ENCODE measurements at places on chromosomes 2 and 18.

DNA sequence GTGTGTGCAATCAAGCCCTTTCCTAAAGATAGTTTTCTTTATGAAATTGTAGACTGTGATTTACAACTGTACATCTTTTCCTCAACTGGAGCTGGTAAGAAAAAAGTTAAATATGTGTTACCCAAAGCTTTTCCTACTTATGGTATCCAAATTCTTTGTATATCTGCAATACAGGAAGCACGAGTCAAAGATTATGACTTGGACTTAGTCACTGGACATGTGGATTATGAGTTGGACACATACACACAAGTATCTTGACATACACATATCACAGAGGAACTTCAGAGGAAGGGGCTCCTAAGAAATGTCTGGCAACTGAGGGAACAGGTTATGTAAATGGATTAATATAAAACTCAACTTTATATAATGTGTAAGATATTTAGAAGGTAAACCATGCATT lies 35.2 kb downstream of the PRELID3A start:
- no peak for DNase-seq

GRCh38 chr2:121355488-121355887 lies 70.5 kb upstream of the TFCP2L1 start:
- peak; percentile 45 for DNase-seq

- no peak for DNase-seq
Observed at GRCh38 chr2:231546014-231546715, 15.9 kb upstream of the NMUR1 start.

DNA sequence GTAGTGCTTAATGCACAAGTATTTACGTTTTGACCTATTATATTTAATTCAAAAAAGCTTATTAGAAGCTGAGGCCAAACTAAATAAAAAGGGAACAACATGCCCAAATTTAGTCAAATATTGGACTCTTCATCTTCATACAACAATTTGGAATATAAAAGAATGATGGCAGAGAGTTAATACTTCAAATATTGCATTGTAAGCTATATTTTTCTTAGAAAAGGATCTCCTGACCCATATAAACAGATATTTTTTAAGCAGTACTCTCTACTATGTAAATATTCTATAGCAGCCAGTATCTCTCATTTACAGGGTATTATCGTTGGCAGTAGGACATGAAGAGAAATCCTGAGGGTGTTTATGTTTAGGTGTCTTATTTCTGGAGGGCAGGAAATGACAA lies 531.2 kb downstream of the NYAP2 start:
- no peak for DNase-seq

GRCh38 chr2:21461754-21462240 lies 338.0 kb downstream of the TDRD15 start:
- no peak for DNase-seq

DNA sequence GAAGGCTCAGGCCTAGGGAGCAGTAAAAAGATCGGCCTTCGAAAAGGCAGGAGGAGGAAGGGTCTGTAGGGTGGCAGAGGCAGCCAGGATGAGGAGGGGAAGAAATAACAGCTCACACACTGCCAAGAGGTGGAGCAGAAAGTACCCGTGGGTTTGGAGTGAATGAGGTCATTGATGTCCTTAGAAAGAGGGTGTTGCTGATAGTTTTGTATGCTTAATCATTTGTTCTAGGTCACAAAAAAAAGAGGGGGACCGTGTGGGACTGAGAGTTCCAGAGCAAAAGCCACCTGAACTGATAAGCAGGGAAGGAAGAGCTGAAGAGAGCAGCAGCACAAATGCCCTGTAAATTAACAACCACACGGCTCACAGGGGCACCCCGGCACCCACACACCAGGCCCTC lies 140.4 kb downstream of the FAM161A start:
- no peak for DNase-seq

DNA sequence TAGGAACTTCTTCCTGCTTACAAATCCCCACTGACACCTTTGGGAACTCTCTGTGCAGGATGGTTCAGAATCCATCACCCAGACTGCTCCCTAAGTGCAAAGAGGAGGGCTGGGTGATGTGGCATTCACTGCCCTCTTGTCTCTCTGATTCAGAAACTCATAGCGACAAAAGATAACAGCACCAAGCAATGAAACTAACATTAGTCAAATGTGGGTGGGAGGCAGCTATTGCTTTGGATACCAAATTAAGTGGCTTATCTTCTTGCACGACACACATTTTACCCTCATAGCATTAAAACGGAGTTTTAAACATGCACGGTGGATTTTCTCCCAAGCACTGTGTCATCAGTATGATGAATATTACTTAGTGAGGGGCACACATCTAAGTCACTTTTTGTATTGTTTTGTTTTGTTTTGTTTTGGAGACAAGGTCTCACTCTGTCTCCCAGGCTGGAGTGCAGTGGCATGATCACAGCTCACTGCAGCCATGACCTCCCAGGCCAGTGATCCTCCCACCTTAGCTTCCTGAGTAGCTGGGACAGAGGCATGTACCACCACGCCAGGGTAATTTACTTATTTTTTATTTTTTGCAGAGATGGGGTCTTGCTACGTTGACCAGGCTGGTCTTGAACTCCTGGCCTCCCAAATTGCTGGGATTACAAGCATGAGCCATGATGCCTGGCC lies 40.9 kb upstream of the NEB start:
- no peak for DNase-seq

DNA sequence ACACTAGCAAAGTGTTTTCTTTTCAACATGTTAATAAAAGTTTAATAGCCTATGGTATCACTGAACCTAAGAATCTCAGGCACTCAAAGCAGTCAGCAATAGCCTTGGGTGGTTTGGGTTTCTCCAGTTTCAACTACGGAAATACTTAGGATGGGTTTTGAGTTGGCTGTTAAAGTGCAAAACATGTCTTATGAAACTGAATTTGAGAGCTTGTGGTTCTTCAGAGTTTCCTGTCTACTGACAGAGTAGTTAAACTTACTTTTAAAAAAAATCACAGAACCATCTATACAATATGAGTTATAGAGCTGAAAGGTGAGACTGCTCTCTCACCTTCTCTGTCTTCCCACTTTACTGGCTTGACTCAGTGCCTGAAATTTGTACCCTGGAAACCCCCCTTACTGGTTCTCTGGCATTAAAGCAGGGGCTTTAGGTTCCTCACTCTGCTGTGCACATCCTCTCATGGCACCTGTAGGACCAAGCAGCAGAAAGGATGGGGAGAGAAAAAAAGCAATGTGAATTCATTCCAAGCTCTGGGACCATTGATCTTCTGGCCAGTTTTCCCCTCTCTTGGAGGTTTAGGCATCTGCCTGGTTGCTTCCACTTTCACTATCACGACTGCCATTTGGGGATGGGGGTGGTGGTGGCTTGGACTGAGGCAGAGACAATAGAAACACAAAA lies 18.1 kb downstream of the CCDC141 start:
- DNase-seq: no peak

DNA sequence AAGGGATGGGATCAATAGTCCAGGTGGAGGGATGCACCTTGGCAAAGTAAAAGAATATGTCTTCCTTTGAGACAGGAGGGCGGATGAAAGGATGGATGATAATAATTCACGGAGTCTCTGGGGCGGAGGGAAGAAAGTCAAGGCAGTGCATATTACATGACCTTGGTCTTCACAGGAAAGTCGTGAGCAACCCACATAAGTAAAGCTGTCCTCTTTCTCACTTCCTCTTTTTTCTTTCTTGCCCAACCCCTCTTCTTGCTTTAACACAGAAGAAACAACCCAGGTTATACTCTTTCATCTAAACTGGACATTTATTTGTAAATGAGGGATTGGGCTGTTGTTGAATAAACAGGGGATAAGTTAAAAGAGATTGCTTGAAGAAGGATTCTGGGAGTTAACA lies 168.7 kb upstream of the SKOR2 start:
- no peak for DNase-seq

DNA sequence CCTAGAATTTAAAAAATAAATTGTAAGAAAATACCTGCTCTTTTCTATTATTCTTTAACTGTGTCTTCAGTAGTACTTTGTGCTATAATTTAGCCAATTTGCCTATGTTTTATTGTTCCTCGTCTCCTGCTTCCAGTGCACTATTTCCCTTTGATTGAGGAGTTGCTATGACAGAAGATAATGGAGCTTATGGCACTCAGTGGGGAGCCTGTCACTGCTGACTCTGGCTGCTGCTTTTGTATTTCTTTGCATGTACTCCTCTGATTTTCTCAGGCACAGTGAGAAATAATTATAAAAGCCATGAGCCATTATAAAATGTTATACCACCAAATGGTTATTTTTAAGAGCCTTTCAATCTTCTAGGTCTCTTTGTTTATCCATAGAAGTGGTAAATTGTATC lies 1310.8 kb upstream of the SLC39A10 start:
- DNase-seq: peak; percentile 38

DNA sequence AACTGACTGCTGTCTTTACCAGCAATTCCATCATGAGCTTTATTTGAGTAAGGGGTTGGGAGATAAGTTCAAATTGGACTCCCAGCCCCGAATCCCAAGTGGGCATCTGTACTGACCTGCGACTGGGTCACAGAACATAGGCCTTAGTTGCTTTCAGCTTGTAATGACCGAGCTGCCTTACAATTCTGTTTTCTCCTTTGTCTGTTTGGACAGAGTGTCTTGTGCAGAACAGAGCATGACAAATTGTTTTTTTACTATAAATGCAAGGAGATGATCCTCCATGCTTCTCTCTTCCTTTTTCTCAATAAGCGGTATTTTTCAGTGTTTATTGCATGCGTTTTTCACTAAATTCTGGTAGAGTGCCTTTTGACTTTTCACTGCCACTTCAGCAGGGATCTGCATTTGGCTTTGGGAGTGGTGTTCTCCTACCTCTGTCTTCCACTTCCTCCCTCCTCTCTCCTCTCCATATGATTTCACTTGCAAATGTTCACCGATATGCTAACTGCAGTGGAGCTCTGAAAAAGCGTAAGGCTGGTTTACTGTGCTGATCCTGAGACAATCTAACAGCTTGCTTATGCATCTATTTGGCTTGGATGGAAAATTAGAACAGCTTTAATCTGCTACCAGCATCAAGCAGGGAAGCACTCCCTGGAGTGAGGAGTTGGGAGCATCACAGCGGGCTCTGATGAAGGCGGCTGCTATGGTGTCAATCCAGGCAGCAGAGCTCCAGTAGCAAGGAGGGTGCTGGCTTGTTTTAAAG lies 158.8 kb upstream of the SMIM21 start:
- DNase-seq: no peak

GRCh38 chr2:151713291-151713903 lies 20.9 kb downstream of the NEB start:
- no peak for DNase-seq

DNA sequence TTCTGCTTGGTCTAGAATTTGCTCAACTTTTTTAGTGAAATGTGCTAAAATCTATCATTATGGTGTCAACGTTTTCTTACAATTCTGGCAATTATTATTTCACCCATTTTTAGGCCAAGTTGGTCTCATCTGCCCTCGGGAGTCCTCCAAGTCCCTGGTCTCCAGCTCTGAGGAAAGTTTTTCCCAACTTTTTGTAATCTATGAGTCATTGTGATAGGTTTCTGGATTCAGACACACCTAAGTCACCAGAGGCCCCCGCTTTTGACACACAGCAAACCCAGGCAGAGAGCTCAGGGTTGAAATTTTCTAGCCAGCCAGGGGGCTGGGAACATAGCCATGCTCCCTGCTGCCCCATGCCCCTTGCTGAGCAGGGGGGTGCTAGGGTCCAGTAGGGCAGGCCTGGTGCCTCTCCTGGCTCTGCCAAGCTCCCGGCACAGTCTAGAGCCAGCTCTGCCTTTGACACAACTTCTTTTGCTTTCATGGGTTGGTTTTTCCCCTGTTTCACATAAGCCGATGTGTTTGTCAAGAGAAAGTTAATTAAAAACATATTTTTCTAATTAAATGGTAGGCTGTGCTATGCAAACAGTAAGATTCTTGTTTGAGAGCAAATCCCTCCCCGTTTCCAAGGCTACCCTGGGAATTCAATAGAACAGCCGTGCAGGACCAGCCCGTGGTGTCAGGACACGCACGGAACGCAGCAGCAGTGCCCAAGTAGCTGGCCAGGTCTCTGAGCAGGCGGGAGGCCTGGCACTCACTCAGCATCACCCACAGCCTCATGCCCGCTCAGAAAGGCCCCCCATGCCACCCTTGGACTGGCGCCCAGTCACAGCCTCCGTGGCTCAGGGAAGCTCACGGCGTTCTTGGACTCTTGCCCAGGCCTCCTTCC lies 25.5 kb upstream of the SNED1 start:
- peak; percentile 14 for DNase-seq

- DNase-seq: peak; percentile 26
Observed at GRCh38 chr2:6881046-6881445, 3.5 kb downstream of the RSAD2 start.

- no peak for DNase-seq
Observed at GRCh38 chr2:218407717-218408116, 8.0 kb downstream of the CTDSP1 start.

- no peak for DNase-seq
Observed at GRCh38 chr2:104597942-104598341, 256.0 kb upstream of the POU3F3 start.

GRCh38 chr2:141766225-141766624 lies 364.6 kb downstream of the LRP1B start:
- no peak for DNase-seq

DNA sequence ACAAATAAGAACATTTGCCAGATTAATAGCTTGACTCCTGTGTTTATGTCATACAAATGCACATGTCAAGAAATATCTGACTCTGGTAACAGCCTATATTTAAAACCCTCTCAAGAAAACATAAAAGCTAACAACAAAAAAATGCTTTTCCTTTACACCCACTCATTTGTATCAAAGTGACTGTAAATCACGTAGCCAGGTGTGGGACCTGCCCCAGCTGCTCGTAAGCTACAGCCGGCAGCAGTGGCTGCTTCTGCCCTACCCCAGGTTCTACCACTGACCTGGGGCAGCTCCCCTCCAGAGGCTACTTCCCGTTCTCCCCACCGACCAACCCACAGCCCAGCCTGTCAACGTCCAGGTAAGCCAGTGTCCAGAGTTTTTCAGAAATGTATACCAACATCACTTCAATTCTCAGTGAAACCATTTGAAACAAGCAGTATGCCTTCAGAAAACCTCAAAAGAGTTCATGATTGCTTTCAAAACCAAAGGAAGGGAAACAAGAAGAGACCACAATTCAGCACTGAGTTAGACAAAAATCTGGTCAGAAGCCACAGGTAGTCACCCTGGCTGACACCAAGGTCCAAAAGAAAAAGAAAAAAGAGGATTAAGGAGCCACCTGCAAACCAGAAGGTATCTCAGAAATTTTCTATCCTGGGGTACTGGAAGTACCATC lies 40.4 kb downstream of the KIDINS220 start:
- no peak for DNase-seq

GRCh38 chr18:27014841-27015240 lies 149.3 kb upstream of the AQP4 start:
- no peak for DNase-seq

DNA sequence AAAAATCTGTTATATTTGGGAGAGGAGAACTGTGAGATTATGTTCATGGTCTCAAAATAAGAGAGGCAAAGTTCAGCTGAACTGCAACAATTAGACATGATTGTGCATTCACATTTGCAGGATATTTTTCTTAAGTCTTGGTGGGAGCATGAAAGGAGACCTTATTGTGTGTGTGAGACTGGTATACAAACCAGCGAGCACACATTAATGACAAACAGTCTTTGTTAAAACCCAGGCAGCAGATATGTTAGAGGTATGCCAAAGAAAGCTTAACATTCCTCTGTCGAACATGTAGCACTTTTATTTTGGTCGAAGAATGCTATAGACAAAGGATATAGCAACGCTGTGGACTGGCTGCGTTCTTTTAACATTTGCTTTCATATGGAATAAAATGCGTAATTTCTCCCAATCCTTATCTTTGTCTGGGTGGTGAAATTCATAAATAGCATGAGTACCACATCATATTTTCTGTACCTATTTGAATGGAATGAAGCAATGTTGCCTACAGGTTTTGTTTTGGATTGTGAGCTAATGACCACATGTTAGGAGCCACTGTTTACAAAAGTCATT lies 88.4 kb downstream of the ICOS start:
- DNase-seq: no peak
